AG10803 (cell line): ENCODE measurements at places on chromosomes 2 and 18.

GRCh38 chr2:230224458-230224857 is 1.1 kb upstream of the SP140 start:
- no peak for DNase-seq

GRCh38 chr18:62337336-62337735 is 12.2 kb downstream of the TNFRSF11A start:
- no peak for DNase-seq

GRCh38 chr2:191180276-191180675 is 29.5 kb upstream of the STAT4 start:
- no peak for DNase-seq

GRCh38 chr18:68400889-68401288 is 314.0 kb downstream of the TMX3 start:
- DNase-seq: no peak

DNA sequence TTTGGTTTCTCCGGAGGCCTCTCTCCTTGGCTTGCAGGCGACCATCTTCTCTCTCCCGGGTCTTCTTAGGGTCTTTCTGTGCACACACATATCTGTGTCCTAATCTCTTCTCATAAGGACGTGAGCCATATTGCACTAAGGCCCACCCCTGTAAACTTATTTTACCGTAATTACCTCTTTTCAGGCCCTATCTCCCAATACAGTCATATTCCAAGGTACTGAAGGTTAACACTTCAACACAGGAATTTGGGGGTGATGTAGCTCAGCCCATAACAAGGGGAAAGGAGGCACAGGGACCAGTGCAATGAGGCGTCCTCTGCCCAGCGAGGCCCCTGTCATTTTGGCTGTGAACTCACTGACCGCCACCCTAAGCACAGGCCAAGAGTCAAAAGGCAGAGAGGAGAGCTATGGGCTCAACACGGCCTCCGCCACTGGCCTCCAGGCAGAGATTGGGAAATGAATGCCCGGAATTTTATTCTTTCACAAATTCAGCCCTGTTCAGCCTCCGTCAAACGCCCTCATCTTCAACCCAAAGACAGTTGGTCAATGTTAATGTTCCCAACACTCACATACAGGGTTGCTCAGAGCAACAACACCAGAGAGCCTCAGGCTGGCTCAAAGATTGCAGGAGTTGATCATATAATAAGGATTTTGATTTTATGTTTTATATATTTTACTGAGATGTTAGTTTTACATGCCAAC is 15.9 kb upstream of the NMUR1 start:
- DNase-seq: no peak

GRCh38 chr2:109055435-109055834 is 66.4 kb upstream of the EDAR start:
- no peak for DNase-seq

DNA sequence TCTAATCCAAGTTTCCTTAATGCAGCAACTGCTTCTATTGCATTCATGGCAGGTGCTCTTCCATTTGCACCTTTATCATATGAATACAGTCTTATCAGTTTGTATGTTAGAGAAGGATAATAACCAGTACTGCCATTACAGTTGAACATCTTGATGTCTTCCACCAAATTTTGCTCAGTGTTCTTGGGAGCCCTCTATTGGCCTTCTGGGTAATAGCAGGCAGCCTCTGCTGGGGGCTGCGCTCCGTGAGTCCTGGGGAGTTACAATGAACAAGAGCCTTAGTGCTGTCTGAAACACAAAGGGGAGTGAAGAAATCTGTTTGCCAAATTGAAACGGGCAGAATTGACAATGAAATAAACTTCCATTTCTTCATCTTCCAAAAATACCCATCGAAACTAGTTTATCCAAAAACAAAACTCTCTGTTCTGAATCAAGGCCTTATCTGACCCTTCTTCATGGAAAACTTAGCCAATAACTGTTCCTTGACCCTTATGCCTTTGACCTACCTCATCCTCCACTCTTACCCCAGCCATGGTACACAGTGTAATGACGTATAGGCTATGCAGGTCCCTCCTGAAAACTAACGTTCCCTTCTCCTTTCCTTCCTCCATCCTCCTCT is 79.9 kb downstream of the ALK start:
- DNase-seq: peak; percentile 33

DNA sequence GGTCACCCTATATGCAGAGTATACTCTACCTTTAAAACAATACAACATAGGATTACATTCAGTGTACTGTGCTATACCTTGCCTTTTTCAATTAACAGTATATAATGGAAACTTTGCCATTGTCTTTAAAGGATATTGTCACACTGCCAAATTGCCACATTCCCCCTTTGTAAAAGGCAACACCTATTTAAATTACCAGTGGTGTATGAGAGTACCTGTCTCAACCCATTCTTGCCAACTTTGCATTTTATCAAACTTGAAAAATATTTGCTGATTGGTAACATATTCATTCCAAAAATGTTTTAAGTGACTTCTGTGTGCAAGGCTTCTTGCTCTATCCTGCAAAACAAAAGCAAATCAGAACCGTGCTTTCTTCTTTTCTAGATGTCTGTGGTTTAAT is 92.9 kb downstream of the FMNL2 start:
- DNase-seq: no peak

GRCh38 chr2:123747326-123747725 is 277.8 kb upstream of the CNTNAP5 start:
- no peak for DNase-seq

- DNase-seq: peak; percentile 30
Measured at GRCh38 chr18:63753676-63754075, 21.5 kb upstream of the SERPINB7 start.

DNA sequence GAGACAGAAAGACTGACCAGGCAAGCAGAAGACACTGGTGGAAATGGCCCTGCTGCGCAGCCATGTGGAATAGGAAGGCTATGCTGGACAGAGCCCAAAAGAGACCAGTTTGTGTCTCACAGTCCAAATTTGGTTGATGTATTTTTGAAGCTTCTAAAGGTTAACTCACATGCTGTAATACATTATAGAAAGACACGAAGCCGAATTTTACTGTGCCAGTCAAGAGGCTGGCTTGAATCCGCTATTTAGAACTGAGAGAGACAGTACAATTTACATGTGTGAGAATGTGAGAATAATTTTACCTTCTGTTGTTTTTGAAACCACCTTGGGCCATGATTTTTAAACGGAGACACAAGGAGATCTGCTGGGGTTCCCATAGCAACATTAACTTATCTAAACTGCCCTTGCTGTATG is 113.6 kb downstream of the METTL8 start:
- DNase-seq: no peak

DNA sequence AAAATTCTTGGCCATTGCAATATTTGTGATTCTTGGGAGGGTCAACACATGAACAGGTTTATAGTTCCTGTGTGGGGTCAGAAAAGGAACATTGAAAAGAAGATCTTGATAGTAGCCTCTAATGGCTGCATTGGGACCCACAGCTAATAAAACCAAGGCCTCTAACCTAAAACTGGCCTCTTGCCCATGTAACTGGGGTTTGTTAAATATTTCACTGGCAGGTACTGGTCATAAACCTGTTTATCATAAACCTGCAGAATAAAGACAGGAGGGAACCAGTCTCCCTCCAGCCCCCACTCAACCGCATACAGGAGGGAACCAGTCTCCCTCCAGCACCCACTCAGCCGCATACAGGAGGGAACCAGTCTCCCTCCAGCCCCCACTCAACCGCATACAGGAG is 125.3 kb downstream of the PXDN start:
- no peak for DNase-seq

DNA sequence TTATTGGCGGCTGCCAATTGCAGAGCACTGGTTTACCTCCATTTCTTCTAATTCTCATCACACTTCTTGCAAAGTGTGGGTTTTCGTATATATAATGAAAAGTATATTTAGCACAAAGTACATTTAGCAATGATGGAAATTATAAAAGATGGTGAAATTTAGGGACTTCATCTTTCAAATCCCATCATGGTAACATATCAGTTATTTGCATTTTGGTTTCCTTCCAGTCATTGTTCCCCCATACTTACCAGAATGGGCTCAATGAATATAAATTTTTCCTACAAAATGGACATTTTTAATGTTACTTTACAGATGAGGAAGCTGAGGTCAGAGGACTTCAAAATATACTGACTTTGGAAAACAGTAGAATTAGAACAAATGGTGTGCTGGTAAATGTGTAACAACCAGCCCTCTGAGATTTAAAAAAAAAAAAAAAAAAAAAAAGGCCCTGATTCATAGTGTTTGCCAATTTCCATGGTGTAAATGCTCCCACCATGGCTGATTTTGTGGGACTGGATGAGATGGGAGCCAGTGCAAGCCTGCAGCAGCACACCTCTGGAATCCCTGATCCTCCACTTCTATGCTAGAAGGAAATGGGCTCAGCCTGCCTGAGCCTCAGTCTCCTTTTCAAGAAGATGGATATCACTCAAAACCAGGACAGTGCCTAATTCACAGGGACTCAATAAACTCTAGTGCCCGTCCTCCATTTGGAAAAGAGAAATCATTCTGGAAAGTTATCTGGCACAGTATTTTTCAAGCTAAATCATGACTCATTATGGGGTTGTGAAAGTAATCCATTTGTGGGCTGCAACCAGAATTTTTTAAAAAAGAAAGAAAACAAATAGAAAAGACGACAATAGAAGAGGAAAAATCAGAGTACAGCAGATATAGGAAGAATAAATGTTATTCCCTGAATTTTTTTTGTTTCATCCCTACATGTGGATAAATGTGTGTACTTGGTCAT is 34.0 kb downstream of the LBH start:
- peak; percentile 72 for DNase-seq

GRCh38 chr2:105798595-105798994 is 53.9 kb downstream of the NCK2 start:
- no peak for DNase-seq
